NCI-H69 (cell line): ENCODE measurements at places on chromosomes 3 and 15.

DNA sequence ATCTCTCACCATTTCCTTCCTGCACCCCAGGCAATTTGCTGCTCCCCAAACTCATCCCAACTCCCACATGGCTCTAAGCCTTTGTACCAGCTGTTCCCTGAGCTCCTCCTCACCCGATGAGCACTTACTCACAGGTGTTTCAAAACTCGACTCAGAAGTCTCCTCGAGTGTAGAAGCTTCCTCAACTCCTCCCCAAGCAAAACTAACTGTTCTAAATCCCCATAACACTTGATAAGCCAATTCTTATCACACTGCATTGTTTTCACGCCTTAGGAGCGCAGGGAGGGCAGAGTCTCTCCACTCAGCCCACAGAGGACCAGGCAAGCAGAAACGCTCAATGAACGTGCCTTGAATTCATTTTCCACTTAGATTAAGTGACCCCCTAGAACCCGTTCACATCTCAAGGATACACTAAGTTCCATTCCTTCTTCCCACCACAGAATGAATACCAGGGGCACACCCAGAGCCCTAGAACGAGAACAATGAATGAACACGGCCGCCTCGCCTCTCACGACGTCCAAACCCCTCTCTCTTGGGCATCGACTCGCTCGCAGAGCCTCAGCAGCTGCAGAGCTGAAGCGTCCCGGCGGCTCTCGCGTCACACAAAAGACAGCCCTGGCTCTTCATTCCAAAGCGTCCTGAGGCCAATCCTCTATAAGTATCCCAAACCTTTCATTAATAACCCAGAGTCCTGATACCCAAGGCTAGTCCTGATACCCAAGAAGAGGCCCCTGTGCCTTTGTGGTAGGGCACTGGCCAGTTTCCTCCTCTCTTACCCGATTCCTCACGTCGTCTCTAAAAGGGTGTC is 1.1 kb downstream of the RAF1 start:
- peak; percentile 36 for DNase-seq

DNA sequence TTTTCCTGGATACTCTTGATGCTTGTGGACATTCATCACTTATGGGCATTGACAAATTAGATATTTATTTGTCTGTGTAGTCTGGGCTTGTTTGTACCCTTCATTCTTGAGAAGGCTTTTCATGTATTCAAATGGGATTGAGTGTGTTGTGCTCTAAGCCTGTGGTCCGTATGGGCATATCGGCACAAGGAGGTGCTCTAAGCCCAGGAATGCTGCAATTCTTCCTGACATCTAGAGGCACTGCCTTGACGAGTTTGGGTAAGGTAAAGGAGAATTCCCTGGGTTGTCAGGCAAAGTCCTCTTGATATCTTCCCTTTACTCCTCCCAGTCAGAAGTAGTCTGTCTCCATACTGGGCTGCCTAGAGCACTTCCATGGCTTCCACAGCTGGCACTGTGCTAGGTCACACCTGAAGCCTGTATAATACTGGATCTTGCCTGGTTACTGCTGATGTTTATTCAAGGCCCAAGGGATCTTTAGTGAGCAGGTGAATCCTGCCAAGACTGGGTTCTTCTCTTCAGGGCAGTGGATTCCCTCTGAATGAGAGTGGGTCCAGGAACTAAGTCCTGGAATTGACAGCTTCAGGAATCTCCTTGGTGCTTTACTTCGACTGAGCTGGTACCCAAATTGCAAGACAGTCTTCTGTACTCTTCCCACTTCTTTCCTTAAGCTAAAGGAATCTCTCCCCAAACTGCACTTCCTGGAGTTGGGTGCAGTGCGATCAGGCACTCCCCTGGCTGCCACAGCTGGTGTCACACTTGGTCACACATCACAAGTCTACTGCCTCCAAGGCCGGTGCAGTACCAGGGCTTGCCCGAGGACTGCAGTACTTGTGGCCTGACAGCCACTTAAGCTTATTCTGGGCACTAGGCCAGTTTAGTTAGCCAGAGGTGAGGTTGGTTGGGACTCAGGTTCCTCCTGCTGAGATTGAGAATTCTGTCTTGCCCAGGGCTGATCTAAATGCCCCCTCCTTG is 46.0 kb downstream of the GALK2 start:
- peak; percentile 67 for DNase-seq

DNA sequence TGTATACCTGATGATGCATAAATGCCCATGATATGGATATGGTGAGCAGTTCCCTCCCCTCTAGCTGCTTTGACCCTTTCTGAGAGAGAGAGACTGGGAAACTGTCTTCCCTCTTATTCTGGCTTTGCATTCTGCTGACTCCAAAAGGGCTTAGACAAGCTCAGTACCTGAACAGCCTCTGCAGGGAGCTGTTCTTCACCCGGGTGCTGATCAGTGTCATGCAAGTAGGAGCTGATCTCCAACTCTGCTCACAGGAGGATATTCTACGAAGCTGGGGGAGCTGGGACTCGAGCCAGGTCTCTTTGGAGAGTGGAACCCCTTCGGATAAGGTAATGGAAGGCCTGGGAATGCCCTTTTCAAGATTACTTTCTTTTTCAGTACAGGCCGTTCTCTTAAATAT is 237.1 kb downstream of the RYR3 start:
- DNase-seq = no peak

DNA sequence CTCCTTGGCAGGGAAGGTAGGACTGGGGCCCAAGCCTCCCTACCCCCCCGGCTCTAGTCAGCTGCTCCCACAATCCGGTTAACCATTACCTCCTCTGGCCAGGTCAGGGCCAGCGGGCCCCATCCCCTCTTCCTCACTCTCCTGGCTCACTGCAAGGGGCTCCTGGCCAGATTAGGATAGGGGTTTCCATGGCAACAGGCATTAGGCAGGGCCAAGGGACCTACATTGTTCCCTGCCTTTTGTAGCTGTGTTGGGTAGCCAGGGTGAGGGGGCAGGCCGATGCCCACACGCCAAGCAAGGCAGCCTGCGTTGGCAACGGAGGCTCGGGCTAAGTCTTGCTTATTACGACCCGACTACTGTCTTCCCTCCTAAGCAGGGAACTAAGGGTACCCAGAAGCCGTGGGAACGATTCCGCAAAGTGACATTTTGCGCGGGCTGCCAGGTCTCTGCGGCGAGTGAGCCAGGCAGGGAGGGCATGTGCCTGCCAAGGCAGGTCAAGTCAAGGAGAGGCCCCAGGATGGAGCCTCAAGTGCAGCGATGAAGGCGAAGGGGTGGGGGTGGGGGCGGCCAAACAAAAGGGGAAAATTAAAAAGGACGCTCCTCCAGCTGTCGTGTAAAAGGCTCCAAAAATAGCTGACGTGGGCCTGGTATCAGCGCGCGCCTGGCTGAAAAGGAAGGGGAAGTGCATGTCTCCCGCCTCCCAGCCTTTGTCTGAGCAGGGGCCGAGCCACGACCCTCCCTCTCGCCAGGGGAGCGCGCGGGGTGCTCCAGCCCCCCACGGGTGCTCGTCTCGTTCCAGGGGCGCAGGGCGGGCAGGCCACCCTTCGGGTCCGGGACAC is 919 bp downstream of the IDH2 start:
- DNase-seq = peak; percentile 75

DNA sequence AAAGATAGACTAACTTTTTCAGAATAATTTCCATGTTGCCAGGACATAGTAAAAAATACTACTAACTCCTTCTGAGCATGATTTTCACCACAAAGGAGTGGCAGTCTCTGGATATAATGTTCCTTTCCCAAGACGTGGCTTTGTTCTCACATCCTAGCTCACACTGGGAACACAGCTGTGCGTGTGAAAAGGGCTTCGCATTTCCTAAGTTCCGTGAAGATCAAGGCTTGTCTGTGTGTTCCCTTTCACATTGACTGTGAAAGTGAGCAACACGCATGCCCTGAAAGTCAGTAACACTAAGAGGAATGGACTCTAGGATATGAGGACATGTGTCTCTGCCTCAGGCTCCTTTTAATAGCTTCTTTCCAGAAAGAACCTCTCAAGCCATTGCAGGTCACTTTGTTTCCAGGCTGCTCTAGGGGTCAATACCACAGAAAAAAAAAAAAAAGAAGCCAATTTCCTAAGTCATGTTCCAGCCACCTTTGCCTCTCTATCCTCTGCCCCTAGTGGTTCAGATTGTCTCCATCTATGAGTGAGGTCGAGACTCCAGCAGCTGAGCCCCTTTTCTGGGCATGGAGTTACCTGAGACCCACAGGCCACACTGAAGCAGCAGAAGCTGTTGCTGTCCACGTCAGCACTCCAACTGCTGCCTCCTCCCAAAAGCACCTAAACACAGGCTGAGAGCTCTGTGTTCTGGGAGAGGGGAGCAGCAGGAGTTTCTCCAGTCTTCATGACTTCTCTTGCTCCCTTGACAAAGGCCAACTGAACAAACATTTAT is 355.9 kb downstream of the RSL24D1 start:
- DNase-seq = no peak
